Stimulated activated CD4-positive, alpha-beta T cell treated with anti-CD3 and anti-CD28 coated beads, TNF-alpha, amount 100 ng/mL, for 1 hour (primary cell): ENCODE measurements at places on chromosomes 5 and 9.

- no peak for DNase-seq
Observed at GRCh38 chr9:110025551-110026170, 182.3 kb downstream of the C9orf152 start.

DNA sequence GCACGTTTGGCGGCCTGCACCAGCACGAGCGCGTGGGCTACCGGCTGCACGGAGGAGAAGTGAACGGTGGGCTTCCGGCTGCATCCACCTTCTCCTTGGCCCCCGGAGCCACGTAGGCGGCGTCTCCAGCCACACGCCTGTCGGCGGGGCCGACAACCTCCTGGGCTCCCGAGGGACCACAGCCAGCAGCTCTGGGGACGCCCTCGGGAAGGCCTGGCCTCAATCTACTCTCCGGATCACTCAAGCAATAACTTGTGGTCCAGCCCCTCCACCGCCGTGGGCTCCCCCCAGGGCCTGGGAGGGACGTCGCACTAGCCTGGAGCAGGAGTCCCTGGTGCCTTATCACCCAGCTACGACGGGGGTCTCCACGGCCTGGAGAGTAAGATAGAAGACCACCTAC, 73.7 kb downstream of the INSL6 start:
- DNase-seq = no peak

DNA sequence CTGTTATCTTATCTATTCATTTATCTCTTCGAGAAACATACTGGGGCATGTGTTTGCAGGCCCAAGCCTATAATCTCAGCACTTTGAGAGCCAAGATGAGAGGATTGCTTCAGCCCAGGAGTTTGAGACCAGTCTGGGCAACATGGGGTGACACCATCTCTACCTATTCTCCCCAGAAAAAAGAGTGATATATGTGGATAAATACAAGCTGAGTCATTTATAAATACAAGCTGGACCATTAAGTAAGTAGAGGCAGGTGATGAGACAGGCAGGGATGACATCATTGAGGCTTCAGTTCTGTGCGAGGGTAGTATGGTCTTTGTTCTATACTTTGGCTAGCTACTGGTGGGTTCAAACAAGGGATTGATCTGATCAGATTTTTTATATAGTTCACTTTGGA, 25.6 kb downstream of the PBX3 start:
- DNase-seq = no peak

DNA sequence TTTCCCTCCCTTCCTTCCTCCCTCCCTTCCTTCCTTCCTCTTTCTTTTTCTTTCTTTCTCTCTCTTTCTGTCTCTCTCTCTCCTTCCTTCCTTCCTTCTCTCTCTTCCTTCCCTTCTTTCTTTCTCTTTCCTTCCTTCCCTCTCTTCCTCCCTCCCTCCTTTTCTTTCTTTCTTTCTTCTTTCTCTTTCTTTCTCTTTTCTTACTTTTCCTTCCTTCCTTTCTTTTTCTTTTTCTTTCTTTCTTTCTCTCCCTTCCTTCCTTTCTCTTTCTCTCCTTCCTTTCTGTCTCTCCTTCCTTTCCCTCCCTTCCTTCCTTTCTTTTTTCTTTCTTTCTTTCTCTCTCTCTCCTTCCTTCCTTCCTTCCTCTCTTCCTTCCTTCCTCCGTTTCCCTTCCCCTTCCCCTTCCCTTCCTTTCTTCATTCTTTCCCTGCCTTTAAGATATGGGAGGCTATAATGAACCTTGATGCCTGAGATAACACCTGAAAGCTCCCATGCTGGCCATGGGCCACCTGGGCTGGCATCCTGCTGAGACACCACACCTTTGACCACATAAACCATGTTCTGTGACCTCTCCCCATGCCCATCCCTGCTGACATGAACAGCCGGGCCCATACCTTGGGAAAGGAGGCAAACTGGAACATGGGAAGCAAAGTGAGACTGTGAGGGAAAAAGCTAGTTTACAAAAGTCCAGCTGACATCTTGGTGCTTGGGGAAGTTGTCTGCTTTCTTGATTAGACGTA, 197.8 kb upstream of the ZNF618 start:
- no peak for DNase-seq

GRCh38 chr9:2481216-2481615, 140.4 kb upstream of the VLDLR start:
- DNase-seq = no peak

GRCh38 chr9:91192381-91193086, 169.2 kb downstream of the AUH start:
- no peak for DNase-seq

- DNase-seq = no peak
Observed at GRCh38 chr5:176660530-176660859, 13.2 kb downstream of the TSPAN17 start.

DNA sequence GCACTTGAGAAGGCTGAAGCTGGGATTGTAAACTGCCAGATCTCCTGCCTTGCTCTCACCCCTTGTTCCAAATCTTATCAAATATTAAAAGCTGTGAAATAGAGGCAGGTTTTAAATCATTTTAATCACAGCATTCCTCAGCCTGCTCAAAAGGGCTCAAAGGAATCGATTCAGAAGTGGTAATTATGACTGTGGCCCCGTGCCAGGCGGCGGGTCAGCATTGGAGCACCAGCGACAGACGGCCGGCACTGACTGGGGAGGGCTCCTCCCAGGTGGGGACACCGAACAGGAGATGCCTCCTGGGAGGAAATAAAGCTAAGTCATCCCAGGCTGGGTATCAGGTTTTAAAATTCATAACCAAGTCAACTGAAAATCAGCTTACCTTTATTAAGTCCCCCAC, 66.7 kb downstream of the KCNIP1 start:
- no peak for DNase-seq

GRCh38 chr5:68396722-68397121, 181.2 kb downstream of the PIK3R1 start:
- DNase-seq = no peak

DNA sequence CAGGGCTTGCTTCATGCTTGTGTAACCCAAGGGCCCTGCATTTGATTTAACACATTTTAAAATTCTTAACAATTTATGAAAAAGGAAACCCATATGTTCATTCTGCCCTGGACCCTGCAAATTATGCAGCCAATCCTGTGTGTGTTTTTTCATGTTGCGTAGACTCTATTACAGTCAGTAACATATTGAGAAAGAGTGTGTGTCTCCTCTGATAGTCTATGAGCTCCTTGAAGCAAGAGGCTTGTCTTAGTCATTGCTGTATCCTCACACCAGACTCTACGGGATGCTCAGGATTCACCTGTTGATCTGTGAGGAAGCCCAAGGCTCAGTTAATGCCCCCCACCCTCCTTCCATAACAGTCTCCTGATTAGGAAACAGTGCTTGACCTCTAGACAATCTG, 177.3 kb upstream of the DMAC1 start:
- DNase-seq = no peak

- DNase-seq = no peak
Observed at GRCh38 chr5:81345411-81346003, 44.1 kb downstream of the ZCCHC9 start.

- DNase-seq = no peak
Observed at GRCh38 chr9:120902569-120903535, 23.7 kb downstream of the TRAF1 start.
